Hematopoietic multipotent progenitor cell (in vitro differentiated cells): ENCODE measurements at places on chromosomes 3 and 15.

- no peak for DNase-seq
Measured at GRCh38 chr3:97340940-97341339, 423.6 kb upstream of the ARL6 start.

GRCh38 chr3:150887031-150887430, 18.2 kb downstream of the MINDY4B start:
- no peak for DNase-seq

DNA sequence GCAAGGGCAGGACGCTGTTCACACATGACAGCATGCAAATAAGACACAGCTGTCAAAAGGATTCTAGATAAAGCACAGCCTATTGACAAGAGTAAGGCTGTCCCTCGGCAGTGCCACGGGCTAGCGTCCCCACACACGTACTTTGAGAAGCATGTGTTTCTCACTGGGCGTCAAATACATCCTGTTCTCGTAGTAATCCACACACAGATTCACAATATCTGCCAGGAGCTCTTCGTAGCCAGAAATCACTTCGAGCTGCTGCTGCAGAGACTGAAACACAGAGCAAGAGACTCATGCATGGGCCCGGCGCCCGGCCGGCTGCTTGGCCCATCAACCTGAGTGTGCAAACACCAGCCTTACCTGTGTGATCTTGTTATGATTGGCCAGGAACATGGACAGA, 41.1 kb downstream of the CYFIP1 start:
- no peak for DNase-seq

GRCh38 chr3:195546130-195546560, 3.0 kb upstream of the PPP1R2 start:
- no peak for DNase-seq

GRCh38 chr15:93803421-93804152, 427.8 kb upstream of the MCTP2 start:
- no peak for DNase-seq

- DNase-seq: no peak
Measured at GRCh38 chr3:46599590-46599989, 12.7 kb upstream of the FAM240A start.
